NCI-H1417 treated with DMSO at 0.1 percent for 48 hours (cell line): ENCODE measurements at places on chromosomes 4 and X.

GRCh38 chrX:105738162-105738561 is 84.2 kb upstream of the NRK start:
- no peak for DNase-seq

DNA sequence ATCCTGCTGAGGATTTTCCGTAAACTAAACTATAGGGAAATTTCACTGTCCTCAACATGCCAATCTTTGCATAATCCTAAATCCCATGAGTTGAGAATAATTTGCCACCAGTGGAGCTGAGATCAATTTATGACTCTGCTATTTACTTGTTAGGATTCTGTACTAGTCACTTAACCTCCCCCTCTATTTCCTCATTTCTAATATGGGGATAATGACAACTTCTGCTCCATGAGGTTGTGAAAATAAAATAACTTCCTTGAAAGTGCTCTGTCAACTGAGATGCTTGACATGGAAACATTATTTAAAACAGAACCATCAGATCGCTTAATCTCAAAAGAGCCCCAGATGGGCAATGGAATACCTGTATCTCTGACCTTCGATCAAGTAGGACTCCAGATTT is 2.6 kb upstream of the FGF16 start:
- no peak for DNase-seq

DNA sequence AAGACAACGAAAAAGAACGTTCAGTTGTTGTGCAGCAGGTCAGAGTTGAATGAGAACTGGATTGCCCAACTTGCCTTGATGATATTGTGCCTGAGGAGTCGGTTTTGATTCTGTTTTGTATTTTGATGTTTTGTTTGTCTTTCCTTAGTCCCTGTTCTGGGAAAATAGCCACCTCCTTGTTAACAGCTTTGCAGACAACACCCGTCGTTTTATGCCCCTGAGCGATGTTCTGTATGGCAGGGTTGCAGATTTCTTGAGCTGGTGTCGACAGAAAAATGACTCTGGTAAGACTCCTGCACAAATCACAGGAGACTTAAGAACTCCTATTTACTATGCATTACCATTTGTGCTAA is 4.5 kb downstream of the BST1 start:
- DNase-seq, result no peak

DNA sequence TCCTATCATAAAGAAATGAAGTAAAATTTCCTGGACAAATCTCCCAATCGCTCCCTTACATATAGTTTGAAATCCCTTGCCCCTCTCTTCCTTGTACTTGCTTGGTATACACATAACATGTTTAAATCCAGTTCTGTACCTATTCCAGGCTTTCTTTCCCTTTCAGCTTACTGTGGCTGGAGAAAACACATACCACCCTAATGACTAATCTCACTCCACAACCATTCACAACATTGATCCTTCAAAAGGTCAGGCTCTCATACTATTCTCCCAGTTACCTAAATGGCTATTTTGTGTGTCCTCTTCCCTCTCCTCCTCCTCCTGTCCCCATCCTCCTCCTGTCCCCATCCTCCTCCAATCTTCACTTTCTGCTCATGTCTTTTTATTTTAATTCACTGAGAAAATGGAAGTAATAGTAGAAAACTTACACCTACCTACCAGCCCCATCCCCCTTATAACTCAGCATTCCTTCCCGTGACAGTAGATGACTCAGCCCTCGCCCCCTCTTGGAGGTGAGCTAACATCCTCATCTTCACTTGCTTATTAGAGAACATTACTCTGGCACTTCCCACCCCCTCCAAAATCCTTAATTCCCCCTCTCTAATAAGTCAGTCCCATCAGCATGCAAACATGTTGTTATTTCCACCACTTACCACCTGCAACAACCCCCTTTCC is 77.5 kb downstream of the IL15 start:
- no peak for DNase-seq

DNA sequence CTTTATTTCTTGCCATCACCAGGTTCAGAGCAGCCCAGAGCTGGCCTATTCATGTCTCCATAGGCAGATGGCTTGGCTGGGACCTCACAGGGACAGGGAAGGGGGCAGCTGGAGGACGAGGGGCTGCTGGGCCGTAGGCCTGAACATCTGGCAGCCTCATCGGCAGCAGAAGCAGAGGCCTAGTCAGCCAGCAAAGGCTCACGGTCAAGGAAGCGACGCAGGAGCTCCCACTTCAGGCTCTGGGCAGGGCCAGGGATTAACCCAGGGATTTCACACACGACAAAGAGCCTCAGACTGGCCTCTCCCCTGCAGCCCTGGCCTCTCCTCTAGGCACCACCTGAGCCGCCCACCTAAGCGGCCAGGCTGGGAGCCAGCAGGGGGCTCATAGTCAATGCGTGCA is 46.0 kb upstream of the MAN2B2 start:
- DNase-seq, result no peak
